ENCODE measurements at places on chromosomes 5 and 9. TPM values are rescaled to one million over a fixed set of nuclear protein-coding genes. Genes with fewer than 3 reads are reported as not detected.

- no peak overlapping the region for H3K4me3 ChIP-seq
- H3K4me1 ChIP-seq, result no peaks in the 10 kb centered on the region
- no peak for DNase-seq
- H3K27ac ChIP-seq, result no peak overlapping the region
- H3K36me3 ChIP-seq, result no peaks in the 10 kb centered on the region
These were observed 185.7 kb downstream of the MARCHF11 start for GRCh38 chr5:15993919-15994318.

SHROOM1 gene
- 2.0 TPM for total RNA-seq

GRCh38 chr9:127154003-127154389 lies 31.6 kb upstream of the ANGPTL2 start:
- no peaks in the 10 kb centered on the region for H3K27me3 ChIP-seq
- no peak for DNase-seq
- peaks cover 5% of the 10 kb centered on the region for H3K4me1 ChIP-seq
- H3K27ac ChIP-seq, result no peak overlapping the region
- no peak overlapping the region for H3K4me3 ChIP-seq

- H3K36me3 ChIP-seq, result no peaks in the 10 kb centered on the region
- DNase-seq, result no peak
- H3K27me3 ChIP-seq, result no peaks in the 10 kb centered on the region
- no peaks in the 10 kb centered on the region for H3K4me1 ChIP-seq
These were observed 545.8 kb upstream of the CDH10 start for GRCh38 chr5:25190521-25191000.

DNA sequence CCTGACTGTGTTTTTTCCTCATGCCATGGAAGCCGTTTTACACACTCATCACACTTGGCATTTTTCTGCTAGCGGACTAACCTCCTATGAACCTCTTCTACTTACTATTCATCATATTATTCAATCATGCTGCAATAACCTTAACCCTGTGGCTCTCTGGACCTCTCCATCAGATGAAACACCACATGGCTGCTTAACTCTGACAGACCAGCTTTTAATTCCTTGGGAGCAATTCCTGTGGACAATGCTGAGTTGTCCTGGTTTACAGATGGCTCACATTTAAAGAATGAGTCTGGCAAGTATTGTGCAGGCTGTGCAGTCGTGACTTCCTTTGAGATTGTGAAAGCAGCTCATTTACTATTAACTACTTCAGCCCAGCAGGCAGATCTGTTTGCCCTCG lies 9.0 kb downstream of the OR1J1 start:
- no peaks in the 10 kb centered on the region for H3K36me3 ChIP-seq
- no peak overlapping the region for H3K4me3 ChIP-seq
- peaks cover 13% of the 10 kb centered on the region for H3K4me1 ChIP-seq
- H3K27me3 ChIP-seq, result peaks cover 3% of the 10 kb centered on the region

CXCL14 gene
- total RNA-seq, result not detected

DNA sequence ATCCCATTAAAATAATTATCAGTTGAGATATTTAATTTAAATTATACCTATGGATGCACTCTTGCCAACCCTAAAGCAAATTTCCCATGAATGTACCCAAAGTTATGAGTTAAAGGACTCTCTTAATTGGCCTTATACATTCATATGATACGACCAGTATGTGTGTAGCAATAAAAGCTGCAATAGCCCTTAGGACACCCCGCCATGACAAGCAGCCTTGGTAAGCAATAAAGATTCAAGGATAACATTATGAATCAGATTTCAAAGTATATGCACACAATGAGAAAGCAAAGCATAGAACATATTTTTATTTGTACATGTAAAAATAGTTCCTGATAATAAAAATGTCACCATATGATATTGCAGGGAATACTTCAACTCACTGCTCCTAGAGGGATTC lies 1699.3 kb upstream of the CDH9 start:
- no peaks in the 10 kb centered on the region for H3K36me3 ChIP-seq
- no peaks in the 10 kb centered on the region for H3K4me1 ChIP-seq
- DNase-seq, result no peak
- no peak overlapping the region for H3K27ac ChIP-seq
- no peak overlapping the region for H3K4me3 ChIP-seq
- no peaks in the 10 kb centered on the region for H3K27me3 ChIP-seq

- no peaks in the 10 kb centered on the region for H3K36me3 ChIP-seq
- no peaks in the 10 kb centered on the region for H3K4me1 ChIP-seq
- no peak overlapping the region for H3K4me3 ChIP-seq
- no peaks in the 10 kb centered on the region for H3K27me3 ChIP-seq
These were observed 309.3 kb downstream of the BNC2 start for GRCh38 chr9:16561121-16561520.

- H3K27me3 ChIP-seq, result peaks cover 2% of the 10 kb centered on the region
- no peaks in the 10 kb centered on the region for H3K36me3 ChIP-seq
- H3K27ac ChIP-seq, result no peak overlapping the region
These were observed 244.1 kb downstream of the ADGRV1 start for GRCh38 chr5:90802474-90803317.

GRCh38 chr5:117999939-118000549 lies 988.3 kb downstream of the DTWD2 start:
- no peaks in the 10 kb centered on the region for H3K4me1 ChIP-seq
- H3K27me3 ChIP-seq, result no peaks in the 10 kb centered on the region
- H3K27ac ChIP-seq, result no peak overlapping the region
- no peak overlapping the region for H3K4me3 ChIP-seq
- no peaks in the 10 kb centered on the region for H3K36me3 ChIP-seq
- no peak for DNase-seq

DNA sequence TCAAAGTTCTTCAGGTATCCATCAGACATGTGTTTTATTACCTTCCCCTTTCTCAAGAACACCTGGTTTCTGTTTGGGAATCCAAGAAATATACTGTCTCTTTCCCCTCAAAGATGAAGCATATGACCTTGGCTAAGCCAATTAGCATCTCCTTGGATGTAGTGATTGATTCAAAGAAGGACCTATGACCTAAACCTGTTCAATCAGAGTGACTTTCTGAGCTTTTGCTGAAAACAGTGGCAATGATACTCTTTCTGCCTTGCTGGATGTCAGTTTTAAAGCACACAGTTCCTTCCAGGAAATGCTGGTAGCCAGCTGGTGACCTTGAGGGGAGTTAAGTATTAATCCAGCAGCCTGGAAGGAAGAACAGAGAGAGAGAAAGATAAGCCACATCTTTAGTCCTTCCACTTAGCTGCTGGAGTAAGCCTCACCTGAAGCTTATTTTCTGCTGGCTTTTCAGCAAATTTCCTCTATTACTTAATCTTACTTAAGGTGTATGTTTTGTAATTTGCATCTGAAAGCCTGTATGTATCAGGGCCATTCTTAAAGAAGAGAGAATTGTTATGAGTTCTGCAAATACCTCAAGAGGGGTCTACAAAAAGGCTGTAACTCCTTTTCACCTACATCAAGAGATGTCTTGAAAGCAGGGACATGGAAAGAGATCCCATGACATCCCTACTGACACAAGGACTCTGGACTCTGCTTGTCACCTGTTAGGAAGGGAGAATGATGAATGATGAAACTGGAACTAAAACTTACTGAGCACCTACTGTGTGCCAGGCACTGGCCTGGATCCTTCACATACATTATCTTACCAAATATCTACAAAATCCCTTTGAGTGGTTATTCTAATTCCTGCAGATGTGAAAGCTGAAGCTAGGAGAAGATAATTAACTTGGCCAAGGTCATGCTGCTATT lies 35.2 kb upstream of the PIK3R1 start:
- H3K4me1 ChIP-seq, result peaks cover 5% of the 10 kb centered on the region
- no peak overlapping the region for H3K4me3 ChIP-seq
- H3K36me3 ChIP-seq, result no peaks in the 10 kb centered on the region
- H3K27ac ChIP-seq, result no peak overlapping the region

DNA sequence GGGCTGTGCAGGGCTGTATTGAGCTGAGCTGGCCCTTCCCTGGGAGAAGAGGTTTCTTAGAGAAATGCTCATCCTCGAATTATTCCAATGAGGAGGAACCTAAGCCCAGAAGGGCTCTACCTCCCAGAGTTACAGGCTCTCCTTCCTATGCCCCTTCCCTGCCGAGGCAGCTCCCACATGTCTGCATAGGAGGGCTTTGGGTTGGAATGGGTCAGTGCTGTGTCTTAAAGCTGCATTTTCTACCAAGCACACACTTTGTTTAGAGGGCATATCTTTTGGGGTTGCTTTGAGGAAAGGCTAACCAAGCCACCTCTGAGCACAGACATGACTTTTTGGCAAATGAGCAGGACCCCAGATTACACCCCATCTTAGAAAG lies 9.1 kb downstream of the NEK6 start:
- H3K27me3 ChIP-seq, result peaks cover 10% of the 10 kb centered on the region
- no peak for DNase-seq

LEAP2 gene
- 3.5 TPM for total RNA-seq

GRCh38 chr9:23551311-23551721 lies 274.7 kb downstream of the ELAVL2 start:
- no peaks in the 10 kb centered on the region for H3K4me1 ChIP-seq
- no peaks in the 10 kb centered on the region for H3K27me3 ChIP-seq
- DNase-seq, result no peak
- no peaks in the 10 kb centered on the region for H3K36me3 ChIP-seq

MRRF gene
- total RNA-seq, result 69.8 TPM

DNA sequence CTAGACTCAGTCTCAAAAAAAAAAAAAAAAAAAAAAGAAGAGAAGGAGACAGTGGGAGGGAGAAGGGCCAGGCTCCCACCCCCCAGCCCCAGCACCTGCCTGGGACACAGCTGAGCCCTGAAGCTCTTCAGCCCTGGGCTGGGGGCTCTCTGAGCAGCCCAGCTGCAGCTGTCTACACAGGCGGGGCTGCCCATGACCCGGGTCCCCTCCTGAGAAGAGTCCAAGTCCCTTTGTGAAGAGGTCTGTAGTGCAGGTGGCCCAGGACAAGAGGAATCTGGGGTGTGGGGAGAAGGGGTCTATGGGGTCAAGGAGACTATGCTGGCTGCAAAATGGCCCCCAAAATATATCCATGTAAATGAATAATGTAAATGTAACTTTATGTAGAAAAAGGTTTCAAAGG lies 6.7 kb upstream of the LCN2 start:
- H3K36me3 ChIP-seq, result no peaks in the 10 kb centered on the region
- H3K27me3 ChIP-seq, result no peaks in the 10 kb centered on the region

DNA sequence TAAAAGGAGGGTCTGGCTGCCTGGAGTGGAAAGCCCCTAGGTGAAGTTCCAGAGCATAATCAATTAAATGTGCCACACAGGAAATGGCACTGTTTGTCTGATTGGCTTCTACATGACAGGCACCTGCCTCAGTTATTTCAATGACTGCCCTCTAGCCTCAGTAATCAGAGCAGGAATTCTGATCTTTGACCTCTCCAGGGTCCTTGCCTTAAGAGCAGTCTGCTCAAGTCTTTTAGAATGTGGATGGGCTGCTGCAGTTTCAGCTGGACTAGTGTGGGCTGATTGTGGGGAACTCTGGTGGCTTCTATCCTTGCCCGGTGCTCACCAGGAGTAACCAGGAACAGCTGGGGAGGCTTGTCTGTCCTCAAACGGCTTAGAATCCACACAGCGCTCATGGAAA lies 98.9 kb downstream of the LIX1 start:
- no peaks in the 10 kb centered on the region for H3K4me1 ChIP-seq
- no peaks in the 10 kb centered on the region for H3K27me3 ChIP-seq
- DNase-seq, result no peak
- no peak overlapping the region for H3K27ac ChIP-seq
- H3K4me3 ChIP-seq, result no peak overlapping the region

GRCh38 chr5:141051521-141051866 lies 320 bp downstream of the PCDHB1 start:
- H3K4me1 ChIP-seq, result peaks cover 5% of the 10 kb centered on the region
- H3K27me3 ChIP-seq, result peaks cover 47% of the 10 kb centered on the region
- no peak overlapping the region for H3K27ac ChIP-seq
- peak overlapping the region; percentile 24 for H3K4me3 ChIP-seq

- H3K4me3 ChIP-seq, result no peak overlapping the region
- no peak overlapping the region for H3K27ac ChIP-seq
- H3K36me3 ChIP-seq, result no peaks in the 10 kb centered on the region
- H3K27me3 ChIP-seq, result no peaks in the 10 kb centered on the region
- H3K4me1 ChIP-seq, result no peaks in the 10 kb centered on the region
These were observed 235.5 kb upstream of the ZNF608 start for GRCh38 chr5:124981901-124982300.

DNA sequence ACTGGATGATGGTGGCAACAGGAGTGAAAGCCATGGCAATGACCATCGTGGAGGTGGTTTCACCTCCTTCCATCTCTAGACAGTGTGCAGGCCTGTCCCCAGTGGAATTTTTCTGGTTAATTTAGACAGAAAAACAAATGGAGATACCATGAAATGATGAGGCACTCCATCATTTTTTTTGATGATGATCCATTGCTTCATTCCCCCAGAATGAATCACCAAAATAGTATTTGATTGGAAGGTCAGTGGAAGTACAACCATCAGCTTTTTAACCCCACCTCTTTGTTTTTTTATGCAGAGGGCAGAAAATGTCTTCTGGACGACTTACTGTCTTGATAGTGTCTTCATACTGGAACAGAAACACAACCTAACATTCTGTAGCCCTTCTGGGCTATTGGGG lies 42.6 kb upstream of the ADRA1B start:
- no peaks in the 10 kb centered on the region for H3K4me1 ChIP-seq
- H3K27ac ChIP-seq, result no peak overlapping the region
- peaks cover 20% of the 10 kb centered on the region for H3K27me3 ChIP-seq
- no peak overlapping the region for H3K4me3 ChIP-seq
- no peaks in the 10 kb centered on the region for H3K36me3 ChIP-seq

PLAC8L1 gene
- total RNA-seq, result not detected

CRB2 gene
- not detected for total RNA-seq

DNA sequence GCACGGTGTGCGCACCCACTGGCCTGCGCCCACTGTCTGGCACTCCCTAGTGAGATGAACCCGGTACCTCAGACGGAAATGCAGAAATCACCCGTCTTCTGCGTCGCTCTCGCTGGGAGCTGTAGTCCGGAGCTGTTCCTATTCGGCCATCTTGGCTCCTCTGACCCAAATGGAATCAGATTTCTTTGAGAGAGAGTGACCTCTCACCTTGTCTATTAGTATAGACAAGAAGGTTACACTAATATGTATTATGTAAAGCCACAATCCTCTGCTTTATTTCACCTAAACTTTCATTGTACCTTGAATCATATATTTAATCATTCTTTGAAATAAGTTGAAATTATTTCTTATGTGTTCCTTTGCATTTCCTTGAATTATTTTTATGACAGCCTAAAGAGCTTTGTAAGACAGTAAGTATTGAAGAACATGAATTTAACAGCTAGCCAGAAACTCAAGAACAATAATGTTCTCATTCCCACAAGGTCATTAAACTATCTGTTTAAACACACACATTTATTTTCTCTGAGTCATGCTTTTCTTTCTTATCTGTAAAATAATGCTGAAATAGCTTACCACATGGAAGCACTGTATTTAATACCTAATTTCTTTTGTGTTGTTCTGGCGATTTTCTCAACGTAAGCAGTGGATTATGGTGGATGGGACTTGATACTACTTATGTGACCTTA lies 91.8 kb upstream of the DMRTA1 start:
- no peak overlapping the region for H3K4me3 ChIP-seq
- no peak for DNase-seq
- H3K27ac ChIP-seq, result no peak overlapping the region
- H3K36me3 ChIP-seq, result no peaks in the 10 kb centered on the region
